ENCODE measurements at places on chromosomes 1 and 21.

DNA sequence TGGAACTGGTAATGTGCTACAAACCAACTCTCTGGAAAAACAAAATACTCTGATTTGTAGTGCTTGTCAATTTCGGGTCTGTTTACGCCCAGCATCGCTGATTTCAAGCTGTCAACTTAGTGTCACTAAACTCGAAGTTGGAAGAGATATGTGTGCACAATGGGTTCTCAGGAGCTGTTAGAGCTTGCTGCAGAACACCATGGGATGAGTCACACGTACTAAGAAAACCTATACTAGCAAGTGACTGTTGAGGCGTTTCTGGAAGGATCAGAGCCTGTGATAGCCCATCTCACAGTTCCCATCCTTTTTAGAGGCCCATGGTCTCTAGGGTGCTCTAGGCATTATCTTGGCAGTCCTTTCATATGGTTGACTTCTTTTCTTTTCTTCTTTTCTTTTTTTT is 14.3 kb downstream of the GMEB1 start:
- no peak for DNase-seq

DNA sequence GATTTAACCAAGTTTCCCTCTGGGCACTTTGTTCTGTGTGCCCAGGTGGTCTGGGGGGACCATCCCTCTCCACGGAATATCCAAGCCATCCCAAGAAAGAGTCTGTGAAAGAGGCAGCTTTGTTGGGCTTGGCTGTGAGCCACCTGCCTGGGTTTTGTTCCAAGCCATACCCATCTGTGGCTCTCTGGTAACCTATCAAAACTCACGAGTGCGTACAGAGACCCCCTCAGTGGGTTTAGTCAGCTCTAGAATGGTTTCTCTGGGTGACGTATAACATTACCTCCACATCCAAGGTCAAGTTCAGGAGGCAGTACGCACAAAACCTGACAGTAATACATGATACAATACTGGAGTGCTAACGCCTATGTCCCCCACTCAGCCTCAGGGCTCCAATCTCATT is 54.2 kb downstream of the DNTTIP2 start:
- DNase-seq = no peak

DNA sequence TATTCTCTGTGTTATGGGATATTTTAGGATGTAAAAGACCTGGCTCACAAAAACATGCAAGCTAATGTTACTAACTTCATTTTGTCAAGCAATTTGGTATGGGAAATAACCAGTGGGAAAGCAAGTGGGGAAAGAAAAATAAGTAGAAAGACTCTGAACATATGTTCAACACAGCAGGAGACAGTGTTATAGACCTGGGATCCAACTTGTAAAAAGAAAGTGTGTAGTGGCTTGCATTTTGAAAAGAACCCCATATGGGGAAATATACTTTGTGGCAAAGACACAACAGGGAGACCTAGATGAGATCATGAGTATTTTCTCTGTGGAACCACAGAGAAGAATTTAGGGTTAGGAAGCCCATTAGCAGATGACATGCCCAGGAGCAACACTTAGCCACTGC is 212.7 kb upstream of the NRIP1 start:
- DNase-seq = no peak

DNA sequence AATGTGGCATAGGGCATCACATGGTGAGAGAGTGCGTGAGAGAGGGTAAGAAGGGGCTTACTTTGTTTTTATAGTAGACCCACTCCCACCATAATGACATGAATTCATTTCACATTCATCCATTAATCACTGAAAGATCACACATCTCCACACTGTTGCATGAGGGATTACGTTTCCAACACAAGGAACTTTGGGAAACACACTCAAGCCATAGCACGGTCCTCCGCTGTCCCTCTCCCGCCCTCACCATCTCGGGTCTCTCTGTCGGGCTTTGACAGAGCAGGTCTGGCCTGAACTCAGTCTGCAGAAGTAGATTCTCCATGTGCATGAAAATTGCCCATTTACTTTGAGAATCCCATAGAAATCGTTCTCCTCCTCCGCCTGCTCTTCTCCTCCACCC is 312.2 kb downstream of the MATN1 start:
- no peak for DNase-seq

DNA sequence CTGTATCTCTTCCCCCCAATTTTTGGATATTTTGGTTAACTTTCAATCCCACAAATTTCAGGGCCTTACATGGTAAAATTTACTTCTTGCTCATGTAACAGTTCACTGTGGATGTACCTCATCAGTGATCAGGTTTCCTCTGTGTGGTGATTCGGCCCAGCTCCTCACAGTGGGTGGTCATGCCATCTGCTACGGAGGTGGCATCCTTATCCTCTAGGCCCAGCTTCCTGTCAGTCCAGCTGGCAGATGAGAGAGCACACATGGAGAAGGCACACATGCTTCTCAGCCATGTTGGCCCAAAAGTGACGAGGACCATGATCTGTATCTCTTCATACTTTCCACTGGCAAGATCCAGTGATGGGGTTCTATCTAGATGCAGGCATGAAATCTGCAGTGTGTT is 27.2 kb downstream of the PCBP3 start:
- DNase-seq = no peak

GRCh38 chr1:76827066-76827465 is 40.2 kb upstream of the ST6GALNAC5 start:
- no peak for DNase-seq

DNA sequence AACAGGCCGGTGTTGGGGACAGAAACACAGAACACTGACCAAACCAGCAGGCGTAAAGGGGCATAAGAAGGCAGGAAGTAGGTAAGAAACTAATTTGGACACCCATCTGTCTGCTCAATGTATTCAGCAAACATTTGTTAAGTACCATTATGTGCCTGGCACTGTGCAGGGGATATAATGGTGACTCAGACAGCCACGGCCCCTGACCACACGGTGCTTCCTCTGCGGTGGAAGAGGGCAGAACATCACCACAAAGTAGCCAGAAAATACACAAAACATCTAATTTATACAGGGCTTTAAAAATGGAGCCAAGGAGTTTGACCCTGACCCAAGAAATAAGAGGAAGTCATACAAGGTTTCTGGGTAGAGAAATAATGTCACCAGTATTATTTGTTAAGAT is 12.9 kb downstream of the DNAJC11 start:
- no peak for DNase-seq

DNA sequence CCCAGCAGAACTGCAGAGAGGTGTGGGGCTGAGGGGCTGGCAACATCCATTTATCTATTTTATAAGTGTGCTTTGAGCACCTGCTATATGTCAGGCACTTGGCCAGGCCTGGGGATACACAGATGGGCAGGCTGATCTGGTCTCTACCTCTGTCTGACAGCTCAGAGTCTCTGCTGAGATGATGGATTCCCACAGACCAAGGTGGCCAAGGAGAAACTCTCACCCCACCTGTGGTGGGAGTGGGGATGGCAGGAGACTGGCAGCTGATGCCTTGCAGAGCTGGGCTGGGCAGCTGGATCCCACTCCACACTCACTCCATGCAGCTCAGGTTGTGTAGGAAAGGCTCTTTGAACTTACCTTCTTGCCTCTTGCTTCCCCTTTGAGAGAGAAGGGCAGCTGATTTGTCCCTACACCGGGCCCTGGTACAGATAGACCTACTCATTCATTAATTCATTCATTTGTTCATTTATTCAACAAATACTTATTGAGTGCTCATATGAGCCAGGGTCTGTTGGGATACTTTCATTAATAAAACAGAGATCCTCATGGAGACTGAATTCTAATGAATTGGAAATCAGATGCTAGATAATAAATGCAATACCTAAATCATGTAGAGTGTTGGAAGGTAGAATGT is 9.0 kb downstream of the ADORA1 start:
- peak; percentile 19 for DNase-seq

DNA sequence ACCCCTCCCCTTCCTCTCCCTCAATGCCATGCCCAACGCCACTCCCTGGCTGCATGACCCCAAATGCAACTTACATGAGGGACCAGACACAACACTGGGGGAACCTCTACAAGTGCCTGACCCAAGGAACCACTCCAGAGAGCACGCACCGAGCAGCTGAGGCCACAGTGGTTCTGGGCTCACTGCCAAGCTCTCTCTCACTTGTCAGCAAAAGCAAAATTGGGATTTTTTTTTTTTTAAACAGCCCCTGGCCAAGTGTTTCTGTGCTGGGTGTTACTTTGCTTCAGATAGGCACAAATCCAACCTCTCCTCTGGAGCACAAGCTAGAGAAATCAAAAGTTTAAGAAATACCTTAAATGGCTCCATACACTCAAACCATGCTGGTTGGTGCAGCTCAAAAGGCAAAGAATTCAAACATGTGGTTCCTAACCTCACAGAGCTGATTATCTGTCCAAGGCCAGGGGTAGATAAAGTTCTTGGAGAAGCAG is 363.0 kb downstream of the SETD4 start:
- DNase-seq = no peak

- DNase-seq = no peak
Measured at GRCh38 chr1:88401313-88401712, 282.8 kb upstream of the PKN2 start.

GRCh38 chr1:13623021-13623637 is 39.5 kb downstream of the PDPN start:
- DNase-seq = no peak

- DNase-seq = no peak
Measured at GRCh38 chr1:30477588-30477987, 245.8 kb downstream of the MATN1 start.

GRCh38 chr1:98669355-98670296 is 8.1 kb downstream of the SNX7 start:
- DNase-seq = no peak

- peak; percentile 71 for DNase-seq
Measured at GRCh38 chr1:47948126-47948525, 49.1 kb downstream of the TRABD2B start.

GRCh38 chr1:228013131-228013934 is 6.5 kb downstream of the WNT3A start:
- no peak for DNase-seq

DNA sequence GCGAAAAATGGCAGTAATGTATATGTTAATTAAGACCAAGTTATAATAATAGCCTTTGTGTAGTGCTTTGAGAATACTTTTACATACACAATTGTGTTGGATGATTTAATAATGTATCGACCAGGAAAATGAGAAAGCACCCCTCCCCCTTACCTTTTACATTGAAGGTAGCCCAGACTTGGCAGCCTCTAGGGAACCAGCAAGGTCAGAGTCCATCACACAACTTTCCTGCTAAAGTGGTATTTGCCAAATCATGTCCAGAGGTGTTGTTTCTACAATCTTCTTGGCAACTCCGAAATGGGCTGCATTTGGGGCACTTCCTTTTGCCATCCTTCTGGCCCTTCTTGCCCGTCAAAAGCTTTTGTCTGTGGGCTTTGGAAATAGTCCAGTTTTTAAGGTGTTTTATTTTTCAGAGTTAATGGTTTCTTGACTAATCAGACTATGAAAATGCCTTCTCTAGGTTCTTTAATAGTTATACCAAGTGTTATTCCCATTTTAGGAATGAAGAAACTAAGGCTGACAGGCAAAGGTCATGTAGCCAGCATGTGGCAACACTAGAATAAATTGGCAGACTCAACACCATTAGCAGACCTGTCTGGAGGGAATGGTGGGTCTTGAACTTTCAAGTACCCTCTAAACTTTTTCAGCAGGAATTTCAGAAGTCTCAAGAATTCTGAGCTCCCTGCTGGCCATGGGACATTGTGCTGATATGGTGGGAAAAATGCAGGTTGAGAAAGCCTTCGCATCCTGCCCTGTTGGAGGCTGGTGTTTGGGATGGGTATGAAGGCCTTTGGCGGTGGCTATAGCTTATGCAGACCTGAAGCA is 6.8 kb downstream of the ATP1A1 start:
- DNase-seq = peak; percentile 51

DNA sequence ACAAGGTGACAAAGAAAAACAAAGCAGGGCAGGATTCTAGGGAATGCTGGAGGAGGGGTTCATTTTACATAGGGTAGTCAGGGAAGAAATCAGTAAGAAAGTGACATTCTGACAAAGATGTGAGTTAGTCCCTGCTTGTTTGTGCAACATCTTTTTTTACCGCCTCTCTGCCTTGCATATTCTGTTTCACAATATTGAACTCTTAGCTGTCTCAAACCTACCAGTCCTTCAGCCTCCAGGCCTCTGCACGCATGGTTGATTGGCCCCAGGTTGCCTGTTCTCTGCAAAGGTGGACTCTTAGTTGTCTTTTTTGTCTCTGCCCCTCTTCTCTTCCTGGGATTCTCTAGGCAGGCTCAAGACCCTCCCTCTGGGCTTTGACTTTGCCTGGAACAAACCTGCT is 152.2 kb upstream of the RUNX1 start:
- no peak for DNase-seq

- no peak for DNase-seq
Measured at GRCh38 chr1:234039603-234040002, 135.1 kb downstream of the SLC35F3 start.

DNA sequence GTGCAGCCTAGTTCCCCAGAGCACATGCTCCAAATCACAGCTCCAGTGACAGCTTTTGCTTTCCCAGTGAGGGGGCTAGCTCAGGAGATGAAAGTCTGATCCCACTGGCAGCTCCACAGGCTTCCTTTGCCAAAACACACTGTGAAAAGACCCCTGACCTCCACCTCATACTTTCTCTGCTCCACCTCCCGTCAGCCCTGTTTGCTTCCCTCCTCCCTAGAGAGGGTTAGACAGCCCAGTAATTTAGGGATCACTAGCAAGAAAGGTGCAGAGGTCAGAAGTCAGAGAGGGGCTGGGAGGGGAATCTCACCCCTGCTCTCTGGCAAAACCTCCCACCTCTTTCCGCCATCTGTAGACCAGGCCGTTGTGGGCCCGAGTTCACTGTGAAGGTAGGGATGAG is 62.8 kb downstream of the PLXNA2 start:
- DNase-seq = no peak

DNA sequence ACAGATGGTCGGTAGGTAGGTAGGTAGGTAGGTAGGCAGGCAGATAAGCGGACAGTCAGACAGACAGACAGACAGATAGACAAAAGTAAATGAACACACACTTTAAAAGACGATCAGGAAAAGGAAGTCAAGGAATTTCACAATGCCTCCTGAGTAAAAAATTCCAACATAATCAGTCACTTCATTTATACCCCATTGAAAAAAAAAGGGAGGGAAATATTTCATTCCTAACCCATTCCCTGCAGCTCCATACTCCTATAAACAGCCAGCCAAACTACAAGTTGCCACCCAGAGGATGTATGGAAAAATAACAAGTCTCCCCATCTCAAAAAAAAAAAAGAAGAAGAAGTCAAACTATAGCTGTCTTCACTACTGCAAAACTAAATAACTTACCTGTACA is 43.4 kb downstream of the ZZZ3 start:
- DNase-seq = no peak
